Pulmonary artery endothelial cell (primary cell): ENCODE measurements at places on chromosomes 16 and 17.

GRCh38 chr17:17798573-17799255, 38.1 kb downstream of the SREBF1 start:
- no peak for DNase-seq

DNA sequence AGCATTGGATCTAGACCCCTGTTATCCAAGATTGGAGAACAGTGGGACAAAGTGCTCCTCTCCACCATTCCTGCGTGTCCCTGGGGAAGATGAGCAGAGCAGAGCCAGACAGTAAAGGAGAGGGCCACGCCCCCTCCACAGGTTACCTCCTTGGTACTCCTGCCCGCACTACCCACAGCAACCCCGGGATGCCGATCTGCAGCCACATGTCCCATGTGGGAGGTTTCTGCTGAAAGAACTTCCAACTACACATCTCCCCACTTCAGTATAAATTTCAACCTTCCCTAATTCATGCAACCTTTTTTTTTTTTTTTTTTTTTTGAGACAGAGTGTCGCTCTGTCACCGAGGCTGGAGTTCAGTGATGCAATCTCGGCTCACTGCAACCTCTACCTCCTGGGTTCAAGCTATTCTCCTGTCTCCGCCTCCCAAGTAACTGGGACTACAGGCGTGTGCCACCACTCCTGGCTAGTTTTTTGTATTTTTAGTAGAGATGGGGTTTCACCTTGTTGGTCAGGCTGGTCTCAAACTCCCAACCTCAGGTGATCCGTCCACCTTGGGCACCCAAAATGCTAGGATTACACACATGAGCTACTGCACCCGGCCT, 2.3 kb downstream of the RAB37 start:
- no peak for DNase-seq

GRCh38 chr17:81518113-81518784, 5.7 kb upstream of the ACTG1 start:
- DNase-seq, result no peak

DNA sequence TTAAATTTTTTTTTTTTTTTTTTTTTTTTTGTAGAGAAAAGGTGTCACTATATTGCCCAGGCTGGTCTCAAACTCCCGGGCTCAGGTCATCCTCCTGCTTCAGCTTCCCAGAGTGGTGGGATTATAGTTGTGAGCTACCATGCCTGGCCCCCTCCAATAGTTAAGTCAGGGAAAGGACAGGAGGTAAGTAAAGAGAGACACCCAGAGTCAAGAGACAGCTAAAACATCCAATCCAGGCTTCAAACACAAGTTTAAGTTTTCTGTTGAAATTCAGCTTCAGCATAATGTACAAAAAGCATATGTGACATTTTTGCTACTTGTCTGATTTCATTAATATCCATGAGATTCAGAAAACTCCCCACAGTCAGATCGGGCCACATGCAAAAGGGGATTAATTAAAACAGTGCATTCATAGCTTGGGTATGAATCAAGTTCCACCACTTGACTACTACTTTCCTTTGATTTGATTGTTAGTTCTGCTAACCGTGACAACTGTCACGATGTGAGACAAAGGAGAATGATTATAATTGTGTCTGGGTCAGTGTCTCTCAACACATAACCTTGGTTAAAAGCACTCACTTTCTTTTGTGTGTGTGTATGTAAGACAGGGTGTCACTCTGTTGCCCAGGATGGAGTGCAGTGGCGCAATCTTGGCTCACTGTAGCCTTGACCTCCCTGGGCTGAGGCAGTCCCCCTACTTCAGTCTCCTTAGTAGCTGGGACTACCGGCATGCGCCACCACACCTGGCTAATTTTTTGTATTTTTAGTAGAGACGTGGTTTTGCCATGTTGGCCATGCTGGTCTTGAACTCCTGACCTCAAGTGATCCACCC, 184.9 kb downstream of the PARN start:
- no peak for DNase-seq

DNA sequence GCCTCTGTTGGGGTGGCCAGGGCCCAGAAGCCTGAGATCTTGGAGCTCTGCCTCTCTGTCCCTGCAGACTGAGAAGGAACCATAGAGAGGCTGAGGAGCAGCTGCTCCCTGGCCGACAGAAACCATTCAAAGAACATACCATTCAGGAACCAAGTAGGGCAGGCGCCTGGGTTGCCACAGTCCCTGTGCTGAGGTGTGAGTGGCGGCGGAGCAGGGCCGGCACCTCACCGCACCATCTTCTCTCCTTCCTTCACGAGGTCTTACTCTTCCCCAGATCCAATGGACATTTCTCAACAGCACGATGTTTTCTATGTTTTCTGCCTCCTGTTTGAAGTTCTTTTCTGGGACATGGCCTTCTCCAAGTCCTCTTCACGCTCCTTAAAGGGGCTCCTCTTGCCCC, 22.8 kb upstream of the ALOX15 start:
- DNase-seq, result no peak

GRCh38 chr16:75292691-75293090, 41.3 kb upstream of the BCAR1 start:
- DNase-seq, result no peak

DNA sequence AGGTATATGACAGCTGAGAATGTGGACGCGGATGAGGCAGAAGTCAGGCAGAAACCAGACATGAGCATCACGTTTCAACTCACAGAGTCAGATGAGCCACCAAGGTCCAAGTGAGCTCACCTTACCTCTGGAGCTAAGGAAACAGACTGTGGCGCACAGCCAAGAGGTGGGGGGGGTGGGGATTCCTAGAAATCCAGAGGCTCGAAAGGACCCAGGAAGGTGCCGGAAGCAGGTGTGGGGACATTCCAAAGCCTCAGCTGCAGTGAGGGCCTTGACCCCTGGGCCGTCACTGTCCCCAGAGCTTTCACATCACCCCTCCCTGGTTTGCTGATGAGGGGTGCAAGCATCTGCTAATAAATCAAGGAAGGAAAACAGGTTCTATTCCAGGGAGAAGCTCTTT, 29.3 kb upstream of the RCVRN start:
- no peak for DNase-seq

- DNase-seq, result no peak
Observed at GRCh38 chr16:49597796-49598195, 224.2 kb downstream of the C16orf78 start.

GRCh38 chr16:9136596-9136995, 45.2 kb downstream of the HAPSTR1 start:
- DNase-seq, result no peak

- no peak for DNase-seq
Observed at GRCh38 chr17:60095381-60095780, 16.7 kb upstream of the HEATR6 start.

DNA sequence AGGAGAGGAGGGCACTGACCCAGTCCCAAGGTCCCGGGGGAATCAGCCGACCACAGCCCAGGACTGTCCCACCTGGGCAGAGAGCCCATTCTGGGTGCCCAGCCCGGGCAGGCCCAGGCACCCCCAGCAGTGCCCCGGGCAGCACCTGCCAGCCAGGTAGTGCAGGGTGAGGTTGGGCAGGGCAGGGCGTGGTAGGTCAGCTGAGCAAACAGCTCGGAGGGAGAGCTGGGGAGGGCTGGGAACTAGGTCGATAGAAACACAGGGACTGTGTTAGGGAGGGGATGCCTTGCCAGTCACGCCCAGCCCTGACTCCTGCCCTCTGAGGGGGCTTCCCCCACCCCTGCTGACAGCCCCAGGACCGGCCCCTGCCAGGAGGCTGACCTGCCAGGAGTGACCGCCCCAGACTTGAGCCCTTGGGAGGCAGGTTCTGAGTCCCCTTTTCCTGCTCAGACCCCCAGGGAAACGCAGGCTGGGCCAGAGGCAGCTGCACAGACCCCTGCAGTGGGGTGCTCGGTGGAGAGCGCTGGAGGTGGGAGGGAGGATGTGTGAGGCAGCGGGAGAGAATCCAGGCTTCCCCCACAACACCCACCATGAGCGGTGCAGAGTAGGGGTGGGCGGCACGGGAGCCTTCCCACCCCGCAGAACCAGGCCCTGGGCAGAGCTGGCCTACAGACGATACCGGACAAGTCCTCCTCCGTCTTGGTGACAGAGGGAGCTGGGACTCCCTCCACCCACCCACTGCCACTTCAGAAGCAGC, 4.7 kb downstream of the HS3ST6 start:
- DNase-seq, result no peak

DNA sequence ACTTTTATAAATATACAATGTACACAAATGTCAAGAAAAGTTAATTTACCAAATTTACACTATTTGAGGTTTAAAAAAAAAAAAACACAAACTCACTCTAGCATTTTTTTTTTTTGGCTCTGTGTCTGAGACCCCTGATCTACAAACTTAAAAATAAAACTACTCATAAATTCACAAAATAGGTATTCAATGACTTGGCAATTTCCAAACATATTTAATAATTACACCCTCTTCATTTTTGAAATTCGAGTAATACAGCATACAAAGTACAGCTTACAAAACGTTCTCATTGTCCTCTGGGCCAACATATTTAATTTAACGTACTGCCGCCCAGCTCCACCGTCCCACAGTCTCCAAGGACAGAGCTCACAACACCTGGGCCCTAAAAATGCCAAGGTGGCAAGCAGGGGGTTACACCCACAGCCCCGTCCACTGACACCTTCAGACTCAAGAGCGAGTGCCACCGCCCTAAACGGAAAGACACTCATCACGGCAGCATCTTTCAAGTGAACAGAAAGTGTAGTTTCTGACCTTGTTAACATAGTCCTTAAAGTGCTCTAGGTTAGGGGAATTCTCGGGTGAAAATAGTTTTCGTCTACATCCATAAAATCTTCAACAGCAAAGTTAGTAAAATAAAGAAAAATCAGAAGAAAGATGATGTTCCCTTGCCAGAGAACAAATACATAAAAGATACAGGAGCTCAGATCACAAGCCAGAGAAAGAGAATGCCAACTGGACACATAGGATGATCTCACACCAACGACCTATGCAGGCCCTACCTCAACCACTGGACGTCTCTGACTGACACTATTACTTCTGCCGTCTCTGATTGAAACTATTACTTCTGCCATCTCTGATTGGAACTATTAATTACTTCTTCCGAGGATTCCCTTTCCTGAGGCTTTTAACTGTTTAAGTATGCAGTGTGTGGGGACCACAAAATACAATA, 4.2 kb downstream of the ADCY9 start:
- DNase-seq, result no peak

GRCh38 chr16:979859-980594, 1.5 kb upstream of the SOX8 start:
- no peak for DNase-seq

DNA sequence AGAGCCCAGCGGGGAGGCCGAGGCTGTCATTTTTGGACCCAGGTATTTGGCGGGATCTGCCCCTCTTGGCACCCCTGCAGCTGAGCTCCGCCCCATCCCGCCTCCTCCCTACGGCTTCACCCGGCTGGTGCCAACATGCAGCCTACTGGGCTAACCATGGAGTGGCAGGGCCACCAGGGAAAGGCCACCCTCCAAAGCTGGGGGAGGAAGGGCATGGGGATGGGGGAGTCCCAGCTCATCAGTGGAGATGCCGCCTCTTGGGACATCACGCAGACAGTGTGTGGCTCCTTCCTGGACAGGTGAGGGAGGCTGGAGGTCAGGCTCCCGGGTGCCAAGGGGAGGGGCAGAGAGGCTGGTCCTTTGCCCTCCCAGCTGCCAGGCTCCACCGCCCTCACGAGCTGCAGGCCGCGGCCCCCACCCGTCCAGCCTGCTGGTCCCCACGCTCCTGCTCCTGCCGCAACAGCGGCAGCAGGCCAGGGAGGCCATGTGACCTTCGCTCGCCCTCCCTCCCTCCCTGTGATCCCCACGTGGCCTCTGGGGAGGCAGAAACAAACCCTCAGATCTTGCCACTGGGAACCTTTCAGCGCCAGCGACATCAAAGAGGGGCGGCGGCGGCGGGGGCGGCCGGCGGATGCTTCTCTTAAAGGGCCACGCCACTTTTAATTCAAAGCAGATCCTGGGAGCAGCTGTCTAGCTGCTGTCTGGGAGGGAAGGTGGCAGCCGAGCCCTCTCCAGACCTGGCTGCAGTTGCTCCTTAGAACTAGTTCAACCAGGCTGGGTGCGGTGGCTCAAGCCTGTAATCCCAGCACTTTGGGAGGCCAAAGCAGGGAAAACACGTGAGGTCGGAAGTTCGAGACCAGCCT, 6.8 kb upstream of the NOTUM start:
- no peak for DNase-seq

DNA sequence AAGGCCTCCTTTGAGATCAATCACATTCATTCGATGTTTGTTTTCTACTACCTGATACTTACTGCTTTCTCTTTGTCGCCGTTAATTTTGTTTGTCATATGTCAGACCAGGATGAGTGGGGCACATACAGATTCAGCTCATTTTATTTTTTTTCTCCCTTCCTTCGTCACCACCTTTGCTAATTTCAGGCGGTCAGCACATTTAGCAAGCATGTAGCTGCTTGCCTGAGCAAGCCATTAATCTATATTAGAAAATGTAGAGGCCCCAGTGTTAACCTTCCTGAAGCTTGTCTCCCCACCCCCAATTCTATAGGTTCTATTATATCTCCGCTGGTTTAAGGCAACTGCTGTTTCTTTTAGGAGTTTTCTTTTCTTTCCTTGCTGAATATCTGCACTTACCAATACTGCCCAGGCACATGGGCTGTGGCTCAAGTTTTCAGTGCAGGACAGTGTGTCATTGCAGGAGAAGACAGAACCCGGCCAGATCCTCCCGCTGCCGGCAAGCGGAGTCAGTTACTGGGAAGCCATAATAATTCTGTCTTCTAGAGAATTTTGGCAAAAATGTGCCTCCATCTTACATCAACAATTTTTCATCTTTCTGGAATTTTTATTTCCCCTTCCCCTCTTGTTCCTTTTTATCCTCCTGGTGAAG, 714.3 kb downstream of the WWOX start:
- DNase-seq, result no peak

DNA sequence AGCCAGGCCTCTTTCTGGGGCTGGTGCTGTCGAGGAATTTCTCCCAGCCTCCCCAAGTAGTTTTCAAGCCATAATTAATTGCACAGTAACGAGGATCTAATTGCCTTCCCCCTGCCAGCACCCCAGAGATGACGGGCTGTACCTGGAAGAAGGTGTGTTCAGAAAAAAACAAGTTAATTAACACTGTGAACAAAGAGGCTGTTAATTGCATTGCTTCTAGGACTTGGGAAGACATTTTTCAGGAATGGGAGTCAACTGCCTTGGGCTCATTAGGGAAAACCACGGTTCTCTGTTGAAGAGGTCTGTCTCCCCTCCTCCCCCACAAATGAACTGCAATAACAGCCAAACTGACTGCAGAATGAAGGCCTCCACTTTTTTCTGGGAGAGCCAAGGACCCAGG, 176.7 kb downstream of the CCT6B start:
- DNase-seq, result no peak

DNA sequence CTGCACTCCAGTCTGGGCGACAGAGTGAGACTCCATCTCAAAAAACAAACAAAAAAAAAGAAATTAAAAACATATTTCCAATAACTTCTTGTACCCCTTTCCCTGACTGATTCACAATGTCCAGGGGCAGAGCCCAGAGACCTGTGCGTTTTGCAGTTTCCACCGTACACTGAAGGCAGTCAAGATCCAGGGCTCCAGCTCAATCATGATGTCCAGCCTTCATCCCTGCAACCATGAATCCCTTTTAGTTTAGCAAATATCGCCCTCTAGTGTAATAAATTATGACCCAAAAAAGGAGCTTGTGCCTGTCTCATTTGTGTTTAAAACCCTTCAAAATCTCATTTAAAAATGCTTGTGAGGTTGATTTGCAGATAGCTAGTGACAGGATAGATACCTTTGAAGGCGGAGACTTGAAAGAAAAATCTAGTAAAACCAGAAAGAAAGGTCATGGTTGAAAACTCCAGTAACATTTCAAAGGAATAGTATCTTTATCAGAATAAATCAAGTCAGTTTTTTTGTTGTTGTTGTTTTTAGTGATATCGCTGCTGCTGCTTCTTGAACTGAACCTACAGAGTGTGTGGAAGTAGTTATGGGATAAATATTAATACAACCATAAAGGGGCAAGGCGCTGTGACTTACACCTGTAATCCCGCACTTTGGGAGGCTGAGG, 3.7 kb upstream of the ERN1 start:
- DNase-seq, result no peak
